ENCODE measurements at places on chromosomes 6 and 20. TPM values are rescaled to one million over a fixed set of nuclear protein-coding genes. Genes with fewer than 3 reads are reported as not detected.

The SLC25A27 gene
- not detected for total RNA-seq

The HLA-C gene
- total RNA-seq: 1,208 TPM

The SNRPB2 gene
- 125 TPM for total RNA-seq

The CD93 gene
- total RNA-seq: 4.3 TPM

The GMPR gene
- 1.1 TPM for total RNA-seq

The TMEM244 gene
- total RNA-seq: not detected

The PRICKLE4 gene
- not detected for total RNA-seq

The PRDM13 gene
- not detected for total RNA-seq

The PROKR2 gene
- not detected for total RNA-seq

The C6orf52 gene
- total RNA-seq: 0.93 TPM

The PROCR gene
- 0.41 TPM for total RNA-seq

The DDAH2 gene
- total RNA-seq: 12.2 TPM

The HCRTR2 gene
- total RNA-seq: not detected

The LST1 gene
- total RNA-seq: 33.1 TPM

The TREM2 gene
- total RNA-seq: not detected

The ANGPT4 gene
- total RNA-seq: not detected

The C6orf15 gene
- not detected for total RNA-seq

The DNAH8 gene
- total RNA-seq: 0.02 TPM

The EPPIN gene
- not detected for total RNA-seq

The GSTA2 gene
- not detected for total RNA-seq

The SLCO4A1 gene
- total RNA-seq: 58.0 TPM

The RAB23 gene
- 3.5 TPM for total RNA-seq

The SMOC2 gene
- not detected for total RNA-seq

The ADGRG6 gene
- total RNA-seq: not detected

The L3MBTL3 gene
- total RNA-seq: 9.9 TPM

The RIPPLY2 gene
- total RNA-seq: not detected

The MRPS18A gene
- 37.4 TPM for total RNA-seq

The SESN1 gene
- 14.4 TPM for total RNA-seq

The MYL9 gene
- total RNA-seq: 2.5 TPM

The TRDN gene
- total RNA-seq: not detected

The FNDC11 gene
- total RNA-seq: 0.66 TPM

The LY6G5C gene
- total RNA-seq: 5.4 TPM

The GDAP1L1 gene
- total RNA-seq: not detected

The LTA gene
- 30.0 TPM for total RNA-seq

The FANCE gene
- total RNA-seq: 14.9 TPM

The MYT1 gene
- total RNA-seq: not detected

The FAM83B gene
- not detected for total RNA-seq

The PACSIN1 gene
- total RNA-seq: 0.11 TPM

The MAP7 gene
- total RNA-seq: 0.75 TPM

The PPP1R16B gene
- total RNA-seq: 55.0 TPM

The RCAN2 gene
- total RNA-seq: not detected

The GLYATL3 gene
- total RNA-seq: not detected

The PNLDC1 gene
- total RNA-seq: 0.50 TPM

The KIF25 gene
- total RNA-seq: not detected

The FRMD1 gene
- total RNA-seq: not detected

The HSPA1A gene
- 117 TPM for total RNA-seq

The MYCT1 gene
- total RNA-seq: not detected

The SRMS gene
- total RNA-seq: not detected

The MAS1 gene
- not detected for total RNA-seq

The CDH22 gene
- not detected for total RNA-seq

The LTV1 gene
- total RNA-seq: 31.7 TPM

The POM121L2 gene
- total RNA-seq: not detected

The HFE gene
- total RNA-seq: 0.91 TPM

Data from T-helper 2 cell treated with Interferon-gamma antibody and Interleukin-4, amounts not matched to agents 100 ng/mL and 5 ng/mL, for 36 hours (primary cell).